ENCODE measurements at places on chromosomes 1 and 21.
A peak's percentile ranks its signal among the peaks of the same experiment; 100 is the strongest.

GRCh38 chr1:9009438-9010370 is 16.5 kb downstream of the SLC2A7 start:
- DNase-seq, result no peak

- DNase-seq, result no peak
These were observed 5.4 kb downstream of the BLACAT1 start for GRCh38 chr1:205450448-205450847.

DNA sequence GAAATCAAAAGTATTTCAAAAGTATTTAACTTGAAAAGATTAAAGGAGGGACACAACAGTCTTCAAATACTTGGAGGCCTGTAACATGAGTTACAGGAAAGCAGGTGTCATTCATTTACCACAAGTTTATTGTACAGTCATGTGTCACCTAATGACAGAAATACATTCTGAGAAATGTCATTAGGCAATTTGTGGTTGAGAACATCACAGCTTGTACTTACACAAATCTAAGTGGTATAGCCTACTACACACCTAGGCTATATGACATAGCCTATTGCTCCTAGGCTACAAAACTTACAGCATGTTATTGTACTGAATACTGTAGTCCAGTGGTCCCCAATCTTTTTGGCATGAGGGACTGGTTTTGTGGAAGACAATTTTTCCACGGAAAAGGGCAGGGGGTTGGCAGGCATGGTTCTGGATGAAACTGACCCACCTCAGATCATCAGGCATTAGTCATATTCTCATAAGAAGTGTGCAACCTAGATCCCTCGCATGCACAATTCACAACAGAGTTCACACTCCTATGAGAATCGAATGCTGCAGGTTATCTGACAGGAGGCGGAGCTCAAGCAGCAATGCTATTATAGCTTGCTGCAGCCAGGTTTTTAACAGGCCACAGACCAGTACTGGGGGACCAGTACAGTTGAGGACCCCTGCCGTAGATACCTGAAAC is 25.0 kb upstream of the PHTF1 start:
- peak; percentile 82 for DNase-seq

DNA sequence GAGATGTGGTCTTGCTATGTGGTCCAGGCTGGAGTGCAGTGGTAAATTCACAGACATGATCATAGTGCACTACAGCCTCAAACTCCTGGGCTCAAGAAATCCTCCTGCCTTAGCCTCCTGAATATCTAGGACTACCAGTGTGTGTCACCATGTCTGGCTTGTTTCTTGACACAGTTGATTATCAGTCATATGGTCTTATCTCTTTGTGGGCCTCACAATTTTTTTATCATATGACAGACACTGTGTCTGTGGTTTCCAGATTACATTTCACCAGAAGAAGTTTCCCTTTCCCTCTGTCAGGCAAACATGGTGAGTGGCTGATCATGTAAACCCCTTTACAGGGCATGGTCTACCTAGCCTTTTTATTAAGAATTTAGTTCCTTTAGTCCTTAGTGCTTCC is 96.1 kb downstream of the HFM1 start:
- no peak for DNase-seq

- no peak for DNase-seq
These were observed 133.4 kb upstream of the FGGY start for GRCh38 chr1:59163268-59164092.

DNA sequence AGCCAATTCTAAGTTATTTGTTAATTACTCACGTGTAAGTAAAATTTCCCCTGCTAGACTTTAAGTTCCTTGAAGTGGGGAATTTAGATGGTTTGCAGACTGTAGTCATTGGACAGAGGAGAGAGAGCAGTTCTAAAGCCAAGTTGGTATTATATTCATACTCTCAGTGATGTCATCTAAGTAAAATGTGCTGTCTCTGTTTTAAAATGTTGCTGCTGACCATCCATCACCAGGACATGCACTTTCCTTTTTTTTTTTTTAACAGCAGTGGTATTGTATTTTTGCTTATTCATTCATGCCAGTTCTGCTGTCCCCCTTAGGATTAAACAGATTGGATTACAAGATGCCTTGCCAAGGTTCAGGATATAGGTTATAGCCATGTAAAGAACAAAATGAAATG is 2.3 kb downstream of the TTLL7 start:
- no peak for DNase-seq

- DNase-seq, result no peak
These were observed 420.3 kb upstream of the ADGRL2 start for GRCh38 chr1:81380436-81380835.

GRCh38 chr1:238457610-238458009 is 566.9 kb upstream of the ZP4 start:
- no peak for DNase-seq

- no peak for DNase-seq
These were observed 9.5 kb downstream of the STX6 start for GRCh38 chr1:181013144-181013543.

DNA sequence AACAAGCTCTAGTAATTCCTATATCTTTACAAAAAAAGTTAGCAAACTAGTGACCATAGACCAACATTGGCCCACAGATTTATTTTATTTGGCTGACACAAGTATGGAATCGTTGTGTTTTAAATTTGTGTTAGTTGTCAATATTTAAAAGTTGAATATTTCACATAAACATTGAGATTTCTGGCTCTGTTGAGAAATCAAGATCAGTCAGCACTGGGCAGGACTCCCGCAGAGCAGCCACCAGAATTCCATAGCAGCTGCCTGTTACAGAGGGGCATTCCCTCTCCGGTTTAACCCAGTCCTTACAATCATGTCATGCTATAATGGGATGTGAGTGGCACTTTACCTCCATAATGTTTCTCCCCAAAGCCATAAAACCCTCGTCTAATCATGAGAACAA is 79.2 kb upstream of the NRIP1 start:
- DNase-seq, result no peak

- DNase-seq, result no peak
These were observed 7.1 kb downstream of the DMRTA2 start for GRCh38 chr1:50416150-50416527.

GRCh38 chr1:21304488-21304887 is 14.2 kb upstream of the ECE1 start:
- no peak for DNase-seq

DNA sequence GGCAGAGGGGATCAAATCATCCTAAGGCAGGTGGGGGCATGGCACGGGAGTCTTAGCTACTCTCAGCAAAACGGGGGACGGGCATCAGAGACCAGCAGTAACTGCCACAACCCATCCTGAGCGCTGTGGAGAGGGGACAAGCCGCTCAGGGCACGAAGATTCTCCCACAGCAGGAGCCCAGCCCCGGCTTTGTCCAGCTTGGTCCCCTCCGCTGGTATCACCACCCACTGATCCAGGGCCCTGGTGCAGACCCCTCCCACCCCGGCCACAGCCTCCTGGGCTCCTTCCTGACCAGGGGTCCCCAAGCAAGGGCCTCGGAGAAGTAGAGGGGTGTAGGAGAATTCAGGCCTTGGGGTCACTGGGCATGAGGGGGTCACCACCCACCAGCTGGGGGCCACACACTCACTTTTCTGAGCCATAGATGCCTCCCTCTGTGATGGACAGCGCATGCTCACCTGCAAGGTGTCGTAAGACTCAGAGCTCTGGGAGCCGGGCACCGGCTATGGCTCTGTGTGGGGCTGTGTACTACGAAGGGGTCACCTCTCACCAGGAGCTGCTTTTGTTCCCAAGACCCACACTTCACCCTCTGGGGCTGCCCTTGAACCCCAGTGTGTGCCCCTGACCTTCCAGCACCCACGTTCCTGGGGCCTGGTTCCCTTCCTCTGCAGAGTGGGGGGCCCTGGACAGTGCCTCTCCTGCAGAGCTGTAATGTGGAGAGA is 2.3 kb upstream of the SMIM1 start:
- DNase-seq, result no peak

GRCh38 chr1:16145030-16145661 is 10.7 kb downstream of the EPHA2 start:
- DNase-seq, result no peak

GRCh38 chr1:43481491-43481890 is 27.8 kb upstream of the HYI start:
- no peak for DNase-seq

DNA sequence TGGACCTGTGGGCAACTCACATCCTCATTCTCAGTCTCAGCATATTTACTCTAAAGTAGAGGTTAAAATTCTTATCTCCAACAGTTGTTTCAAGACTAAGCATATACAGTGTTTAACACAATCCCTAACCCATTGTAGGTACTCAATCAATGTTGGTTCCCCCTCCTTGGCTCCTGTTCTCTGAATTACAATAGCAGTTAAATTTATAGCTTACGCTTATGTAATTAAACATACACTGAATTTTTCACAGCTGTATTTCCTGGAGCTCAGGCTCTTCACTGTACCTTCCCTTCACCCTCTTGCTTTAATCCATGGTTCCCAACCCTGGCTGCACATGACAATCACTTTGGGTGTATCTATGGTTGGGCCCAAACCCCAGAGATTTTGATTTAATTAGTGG is 89.4 kb downstream of the LPAR3 start:
- DNase-seq, result no peak

GRCh38 chr1:20311289-20311688 is 20.6 kb downstream of the VWA5B1 start:
- DNase-seq, result no peak

DNA sequence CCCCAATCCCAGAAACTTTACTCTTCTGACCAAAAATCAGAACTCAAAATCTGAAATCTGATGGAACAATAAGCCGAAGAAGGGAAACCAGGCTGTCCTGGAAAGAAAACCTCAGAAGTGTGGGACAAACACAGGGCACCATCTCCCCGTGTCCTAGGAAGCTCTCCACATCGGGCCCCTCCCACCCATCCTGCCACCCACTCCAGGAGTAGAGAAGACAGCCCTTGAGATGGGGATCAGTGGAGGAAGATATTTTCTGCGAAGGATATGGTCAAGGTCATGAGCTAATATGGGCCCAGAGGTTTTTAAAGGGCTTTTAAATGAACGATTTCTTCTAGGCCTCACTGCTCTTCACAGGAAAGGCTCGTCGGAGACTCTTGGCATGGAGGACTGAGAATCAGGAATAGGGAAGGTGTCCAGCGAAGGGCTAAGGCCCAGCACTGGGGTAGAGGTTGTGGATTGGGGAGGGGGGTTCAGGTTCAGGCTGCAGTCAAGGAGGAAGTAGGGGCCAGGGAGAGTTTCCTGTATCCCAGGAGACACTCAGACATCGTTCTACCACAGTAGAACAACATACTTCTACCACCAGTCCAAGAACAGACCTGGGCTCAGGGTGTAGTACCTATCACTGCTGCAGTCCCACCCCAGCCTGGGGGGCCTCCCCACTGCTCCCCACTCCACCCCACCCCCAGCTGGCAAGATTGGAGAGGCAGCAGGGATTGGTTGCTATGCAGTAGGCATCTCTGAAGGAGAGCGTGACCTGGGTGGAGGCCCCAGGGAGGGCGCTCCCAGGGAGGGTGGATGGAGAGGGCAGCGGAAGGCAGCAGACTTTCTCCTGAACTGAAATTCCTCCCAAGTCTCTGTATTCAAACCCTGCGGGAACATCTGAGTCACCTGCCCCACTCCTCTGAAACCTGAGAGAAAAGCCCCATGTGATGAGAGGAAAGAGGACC is 1.2 kb upstream of the S100A5 start:
- no peak for DNase-seq

- no peak for DNase-seq
These were observed 62.8 kb downstream of the NGF start for GRCh38 chr1:115275216-115275615.

DNA sequence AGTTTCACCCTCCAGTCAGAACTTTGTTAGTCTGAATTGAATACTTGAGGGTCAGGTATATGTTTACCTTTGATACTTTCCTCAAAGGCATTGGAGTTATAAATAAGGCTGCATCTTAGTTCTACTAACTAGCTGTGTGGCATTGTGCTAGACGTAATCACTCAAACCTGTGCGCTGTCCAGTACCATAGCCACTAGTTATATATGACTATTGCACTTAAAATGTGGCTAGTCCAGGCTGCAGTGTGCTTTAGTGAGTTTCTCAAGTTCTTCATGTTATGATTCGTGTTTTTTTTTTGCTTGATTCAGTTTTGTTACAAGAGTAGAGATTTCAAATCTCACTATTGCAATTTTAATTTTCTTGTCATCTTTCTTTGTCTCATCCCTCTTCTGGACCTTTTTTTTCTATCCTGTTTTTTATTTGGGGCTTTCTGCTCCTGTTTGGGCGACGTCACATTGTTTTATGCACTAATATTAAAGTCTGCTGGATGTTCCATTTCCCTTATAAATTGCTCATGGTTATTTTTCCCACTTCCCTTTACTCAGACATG is 5.7 kb downstream of the MAN1A2 start:
- no peak for DNase-seq

GRCh38 chr1:30420519-30421050 is 302.8 kb downstream of the MATN1 start:
- no peak for DNase-seq

GRCh38 chr1:48695161-48695560 is 81.5 kb downstream of the BEND5 start:
- DNase-seq, result no peak

GRCh38 chr1:213622365-213623063 is 365.3 kb upstream of the PROX1 start:
- no peak for DNase-seq

GRCh38 chr1:84634536-84635205 is 55.6 kb downstream of the SSX2IP start:
- DNase-seq, result no peak

GRCh38 chr1:199646761-199647160 is 380.7 kb upstream of the NR5A2 start:
- DNase-seq, result no peak

- no peak for DNase-seq
These were observed 79.8 kb upstream of the RALGPS2 start for GRCh38 chr1:178645157-178645807.

DNA sequence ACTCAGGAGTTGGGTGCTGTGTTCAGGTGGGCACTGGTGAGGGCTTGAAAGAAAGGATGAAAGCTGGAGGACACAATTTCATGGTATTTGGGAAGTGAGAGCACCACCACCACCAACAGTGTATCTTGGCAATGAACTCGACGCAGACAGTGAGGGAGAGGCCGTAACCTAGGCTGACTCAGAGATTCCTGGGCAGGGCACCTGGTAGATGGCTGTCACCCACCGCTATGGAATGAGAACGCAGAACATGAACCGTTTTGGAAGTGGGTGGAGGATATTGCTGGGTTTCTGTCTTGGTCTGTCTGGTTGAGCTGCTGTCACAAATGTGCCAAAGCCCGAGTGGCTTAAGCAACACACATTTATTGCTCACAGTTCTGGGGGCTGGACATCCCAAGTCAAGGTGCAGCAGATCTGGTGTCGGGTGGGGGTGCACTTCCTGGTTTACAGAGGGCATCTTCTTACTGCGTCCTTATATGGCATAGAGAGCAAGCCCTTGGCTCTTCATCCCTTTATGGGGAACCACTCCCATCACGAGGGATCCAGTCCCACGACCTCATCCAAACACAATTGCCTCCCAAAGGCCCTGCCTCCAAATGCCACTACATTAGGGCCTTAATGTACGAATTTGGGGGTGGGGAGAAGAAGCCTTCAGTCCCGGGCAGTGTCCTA is 246.3 kb downstream of the SIPA1L2 start:
- DNase-seq, result no peak

Data from CD4-positive, alpha-beta T cell treated with Interleukin-2 at 100 ng/mL for 4 hours (primary cell).